AG08396 (cell line): ENCODE measurements at places on chromosomes 5 and 9.

- no peak for DNase-seq
Observed at GRCh38 chr9:93818827-93819472, 136.2 kb downstream of the BARX1 start.

DNA sequence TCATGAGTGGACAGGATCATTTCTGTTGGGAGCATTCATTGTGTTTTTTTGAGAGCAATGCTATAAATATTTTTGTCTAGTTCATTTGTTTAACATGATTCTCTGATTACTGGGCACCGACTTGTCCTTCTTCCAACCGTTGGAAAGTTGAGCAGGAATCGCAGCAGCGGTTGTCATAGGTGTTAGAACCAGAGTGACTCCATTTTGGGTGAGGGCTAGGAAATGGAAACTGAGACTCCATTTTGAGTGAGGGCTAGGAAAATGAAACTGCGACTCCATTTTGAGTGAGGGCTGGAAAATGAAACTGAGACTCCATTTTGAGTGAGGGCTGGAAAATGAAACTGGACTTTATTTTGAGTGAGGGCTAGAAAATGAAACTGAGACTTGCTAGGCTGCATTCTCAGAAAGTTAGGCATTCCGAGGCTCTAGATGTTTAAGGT lies 100.6 kb downstream of the ICE1 start:
- DNase-seq, result no peak

DNA sequence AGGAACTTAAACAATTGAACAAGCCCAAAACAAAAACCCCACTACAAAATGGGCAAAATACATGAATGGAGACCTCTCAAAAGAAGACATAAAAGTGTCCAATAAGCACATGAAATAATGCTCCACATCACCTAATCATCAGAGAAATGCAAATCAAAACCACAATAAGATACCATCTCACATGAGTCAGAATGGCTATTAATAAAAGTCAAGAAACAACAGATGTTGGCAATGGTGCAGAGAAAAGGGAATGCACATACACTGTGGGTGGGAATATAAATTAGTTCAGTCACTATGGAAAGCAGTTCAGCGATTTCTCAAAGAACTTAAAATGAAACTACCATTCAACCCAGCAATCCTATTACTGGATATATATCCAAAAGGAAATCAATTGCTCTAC lies 337.4 kb upstream of the GRIA1 start:
- no peak for DNase-seq

GRCh38 chr5:131357739-131358561 lies 94.1 kb downstream of the CDC42SE2 start:
- no peak for DNase-seq

- peak; percentile 16 for DNase-seq
Observed at GRCh38 chr5:116573279-116573701, 1.3 kb downstream of the SEMA6A start.

- DNase-seq, result no peak
Observed at GRCh38 chr9:89536145-89536574, 38.2 kb upstream of the SEMA4D start.

- no peak for DNase-seq
Observed at GRCh38 chr9:286071-286740, 71.5 kb downstream of the DOCK8 start.

DNA sequence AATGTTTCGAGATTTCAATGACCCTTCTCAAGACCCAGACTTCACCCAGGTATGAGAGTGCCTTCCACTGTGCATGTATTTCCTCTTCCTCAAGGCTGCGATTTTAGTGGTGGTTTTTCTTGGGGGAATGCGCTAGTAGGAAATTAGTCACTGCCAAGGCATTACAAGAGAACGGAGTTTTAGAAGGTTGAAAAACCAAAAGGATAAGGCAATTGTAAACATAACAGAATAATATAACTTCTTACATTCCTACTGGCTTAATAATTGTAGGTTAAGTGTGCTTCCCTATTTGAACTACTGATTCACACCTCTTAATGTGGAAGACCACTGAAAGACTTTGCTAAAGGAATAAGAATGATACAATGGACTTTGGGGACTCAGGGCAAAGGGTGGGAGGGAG lies 38.9 kb downstream of the ACO1 start:
- peak; percentile 20 for DNase-seq

DNA sequence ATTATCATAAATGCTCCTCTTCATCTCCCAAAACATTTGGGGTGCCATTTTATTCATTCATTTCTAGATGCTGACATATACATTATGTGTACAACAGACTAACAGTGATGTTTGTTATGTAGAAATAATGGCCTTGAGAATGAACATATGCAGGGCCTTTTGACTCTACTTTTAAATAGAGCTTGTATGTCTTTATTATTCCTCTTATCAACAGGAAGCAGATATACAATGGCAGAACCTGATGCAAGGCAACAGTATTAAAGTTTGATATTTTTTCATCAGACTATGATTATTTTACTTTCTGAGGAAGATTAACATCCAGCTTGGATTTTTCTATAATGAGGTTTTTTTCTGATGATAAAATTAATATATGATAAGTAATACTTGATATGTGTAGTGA lies 44.1 kb downstream of the SNX18 start:
- DNase-seq, result no peak

DNA sequence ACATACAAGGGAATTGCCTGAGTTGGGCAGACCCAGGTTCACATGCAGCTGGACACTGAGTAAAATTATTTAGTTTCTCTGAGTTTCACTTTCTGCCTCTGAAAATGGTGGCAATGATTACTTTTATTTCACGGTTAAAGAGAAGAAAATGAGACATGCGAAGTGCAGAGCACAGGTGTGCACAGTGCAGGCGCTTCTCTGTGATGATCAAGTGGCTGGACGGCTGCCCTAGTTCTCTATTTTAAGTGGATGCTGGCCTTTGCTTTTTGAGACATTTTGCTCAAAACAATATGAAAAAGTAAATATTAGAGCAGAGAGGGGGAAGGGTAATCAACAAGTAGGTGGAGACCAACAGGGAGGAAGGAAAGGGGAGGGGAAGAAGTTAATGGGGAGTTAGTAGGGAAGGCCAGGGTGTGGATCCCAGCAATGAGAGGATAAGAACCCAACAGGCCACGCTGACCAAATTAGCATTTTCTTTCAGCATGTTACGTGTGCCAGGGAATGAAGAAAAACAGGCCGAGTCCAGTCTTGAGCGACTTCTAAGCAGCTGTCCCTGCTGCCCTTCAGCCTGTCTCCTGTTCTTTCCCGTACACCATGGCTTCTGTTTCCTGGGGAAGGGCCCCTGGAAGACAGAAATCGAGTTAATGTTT lies 16.1 kb downstream of the SNX18 start:
- no peak for DNase-seq

- no peak for DNase-seq
Observed at GRCh38 chr9:133862585-133863256, 124.6 kb upstream of the SARDH start.

DNA sequence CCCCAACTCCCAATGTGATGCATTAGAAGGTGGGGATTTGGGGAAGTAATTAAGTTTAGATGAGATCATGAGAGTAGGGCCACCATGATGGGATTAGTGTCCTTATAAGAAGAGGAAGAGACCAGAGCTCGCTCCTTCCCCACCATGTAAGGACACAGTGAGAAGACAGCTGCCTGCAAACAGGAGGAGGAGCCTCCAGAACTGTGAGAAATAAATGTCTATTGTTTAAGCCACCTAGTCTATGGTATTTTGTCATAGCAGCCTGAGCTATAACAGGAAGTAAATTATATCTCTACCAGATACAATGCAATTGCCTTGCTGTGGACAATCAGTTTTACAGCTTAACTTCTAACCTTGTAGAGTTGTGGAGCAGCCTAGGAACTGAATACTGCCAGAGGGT lies 58.0 kb downstream of the ANKRD33B start:
- DNase-seq, result no peak

GRCh38 chr5:88833371-88834130 lies 49.4 kb downstream of the MEF2C start:
- DNase-seq, result peak; percentile 56
